ENCODE measurements at places on chromosomes 11 and 22.

GRCh38 chr11:114827736-114828135 is 149.4 kb downstream of the NXPE2 start:
- DNase-seq = no peak

- DNase-seq = peak; percentile 37
Measured at GRCh38 chr22:35258191-35258988, 1.1 kb downstream of the HMGXB4 start.

DNA sequence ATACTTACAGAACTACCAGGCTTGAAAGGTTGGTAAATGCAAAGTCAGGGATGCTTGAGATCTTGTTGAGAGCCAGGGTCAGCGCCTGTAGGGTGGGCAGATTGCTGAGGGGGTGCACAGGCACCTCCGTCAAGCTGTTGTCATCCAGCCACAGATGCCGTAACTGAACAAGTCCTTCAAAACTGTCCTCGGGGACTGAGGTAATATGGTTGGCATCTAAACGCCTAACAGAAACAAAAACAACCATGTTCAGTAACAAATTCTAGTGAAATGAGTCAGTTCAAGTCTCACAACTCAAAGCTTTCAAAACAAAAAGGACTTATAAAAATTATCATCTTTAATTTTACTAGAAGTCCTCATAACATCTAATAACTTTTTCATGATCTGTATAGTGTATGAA is 22.2 kb upstream of the CCDC34 start:
- DNase-seq = peak; percentile 70

DNA sequence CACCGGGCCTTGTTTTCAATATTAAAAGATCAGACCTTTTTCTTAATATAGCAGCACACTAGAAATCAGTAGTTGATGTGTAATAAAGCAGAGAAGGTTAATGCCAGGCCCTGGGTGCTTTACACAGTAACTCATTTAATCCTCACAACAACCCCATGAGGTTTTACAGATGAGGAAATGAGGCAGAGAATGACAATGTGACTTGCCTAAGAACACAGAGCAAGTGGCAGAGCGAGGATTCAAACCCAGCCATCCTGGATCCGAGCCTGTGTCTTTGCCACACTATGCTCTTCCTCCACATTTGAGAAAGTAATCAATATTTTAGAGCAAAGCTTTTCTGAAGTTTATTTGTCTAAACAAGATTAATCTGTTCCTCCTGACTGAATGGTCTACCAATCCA is 7.2 kb downstream of the JAML start:
- DNase-seq = no peak

- DNase-seq = peak; percentile 3
Measured at GRCh38 chr11:120137611-120138521, at the start of gene TRIM29. Gene TRIM29 (minus strand): TSS chr11:120138113. CDS start chr11:120138031, 82 bp downstream.
